ENCODE measurements at places on chromosomes 6 and 20.
A peak's percentile ranks its signal among the peaks of the same experiment; 100 is the strongest.

GRCh38 chr6:4561773-4562400 is 214.3 kb upstream of the CDYL start:
- DNase-seq: no peak

DNA sequence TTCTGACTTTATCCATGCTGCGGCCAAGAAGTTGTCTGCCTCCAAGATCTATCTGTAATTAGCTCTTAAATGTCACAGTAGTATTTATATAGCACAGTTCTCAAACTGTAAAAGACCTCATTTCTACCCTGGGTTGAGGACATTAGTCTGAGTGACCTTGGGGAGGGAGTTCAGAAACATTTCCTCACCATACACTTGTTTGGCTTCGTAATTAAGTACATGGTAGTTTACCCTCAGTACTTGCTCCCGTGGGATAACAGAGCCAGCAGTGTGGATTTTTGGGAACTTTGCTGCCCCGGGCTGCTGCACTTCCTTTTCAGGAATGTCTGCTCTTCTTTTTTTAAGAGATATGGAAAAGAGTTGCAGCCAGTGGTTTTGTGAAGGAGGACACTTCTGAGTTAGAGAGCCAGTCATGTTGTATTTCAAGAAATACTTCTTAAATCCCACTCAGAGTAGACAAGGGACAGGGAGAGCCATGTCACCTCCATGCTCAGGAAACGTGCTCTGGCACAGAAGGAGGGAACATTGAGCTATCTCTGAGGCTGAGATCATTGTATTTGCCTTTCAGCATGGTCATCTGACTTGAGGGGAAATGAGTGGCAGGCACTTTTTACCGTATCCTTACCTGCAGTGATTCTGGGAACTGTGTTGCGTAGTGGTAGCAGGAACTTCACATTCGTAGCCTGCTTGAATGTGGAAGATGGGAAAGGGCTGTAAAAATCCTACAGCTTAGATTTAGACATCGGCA is 33.6 kb downstream of the RPRD1B start:
- DNase-seq: no peak

- no peak for DNase-seq
These were observed 34.2 kb downstream of the ABHD12 start for GRCh38 chr20:25356271-25356933.

- peak; percentile 33 for DNase-seq
These were observed 2.5 kb upstream of the HEY2 start for GRCh38 chr6:125746731-125747588.

All from stimulated activated CD4-positive, alpha-beta T cell treated with anti-CD3 and anti-CD28 coated beads, Interleukin-15, amount 100 ng/mL, for 1 hour (primary cell).